ENCODE measurements at places on chromosomes 5 and 9. TPM values are rescaled to one million over a fixed set of nuclear protein-coding genes. Genes with fewer than 3 reads are reported as not detected.

- H3K4me1 ChIP-seq: no peaks in the 10 kb centered on the region
- no peak overlapping the region for H3K4me3 ChIP-seq
- no peak overlapping the region for H3K27ac ChIP-seq
- DNase-seq: no peak
- no peaks in the 10 kb centered on the region for H3K36me3 ChIP-seq
Observed at GRCh38 chr5:123659011-123659410, 147.0 kb downstream of the CSNK1G3 start.

YTHDC2 gene
- 6.2 TPM for polyA plus RNA-seq

- DNase-seq: no peak
- no peak overlapping the region for H3K4me3 ChIP-seq
- no peaks in the 10 kb centered on the region for H3K36me3 ChIP-seq
- no peak overlapping the region for H3K27ac ChIP-seq
Observed at GRCh38 chr5:66529704-66530103, 66.5 kb upstream of the MAST4 start.

DNA sequence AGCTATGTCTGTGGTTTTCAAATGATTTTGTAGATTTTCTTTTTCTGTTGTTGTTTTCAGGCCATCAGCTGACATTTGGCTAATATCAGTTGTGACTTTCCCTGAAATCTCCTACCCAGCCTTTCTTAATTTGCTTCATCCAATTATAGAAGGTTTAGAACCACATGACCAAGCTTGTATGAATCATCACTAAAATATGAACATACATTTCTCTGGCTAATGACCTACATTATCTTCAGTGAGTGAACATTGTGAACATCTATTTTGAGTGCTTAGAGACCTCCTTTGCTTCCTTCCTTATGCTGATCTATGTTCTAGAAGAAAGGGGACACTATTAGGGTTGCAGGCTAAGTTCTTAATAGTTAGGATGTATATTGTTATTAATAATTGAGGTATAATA, 532.5 kb downstream of the RAB3C start:
- no peaks in the 10 kb centered on the region for H3K27me3 ChIP-seq
- no peaks in the 10 kb centered on the region for H3K4me1 ChIP-seq
- no peaks in the 10 kb centered on the region for H3K36me3 ChIP-seq
- no peak overlapping the region for H3K4me3 ChIP-seq

MCCC2 gene
- polyA plus RNA-seq: 57.7 TPM

- no peaks in the 10 kb centered on the region for H3K4me1 ChIP-seq
- peak overlapping the region; percentile 3 for H3K27ac ChIP-seq
Observed at GRCh38 chr5:52791366-52791765, 3.6 kb downstream of the ITGA1 start.

DNA sequence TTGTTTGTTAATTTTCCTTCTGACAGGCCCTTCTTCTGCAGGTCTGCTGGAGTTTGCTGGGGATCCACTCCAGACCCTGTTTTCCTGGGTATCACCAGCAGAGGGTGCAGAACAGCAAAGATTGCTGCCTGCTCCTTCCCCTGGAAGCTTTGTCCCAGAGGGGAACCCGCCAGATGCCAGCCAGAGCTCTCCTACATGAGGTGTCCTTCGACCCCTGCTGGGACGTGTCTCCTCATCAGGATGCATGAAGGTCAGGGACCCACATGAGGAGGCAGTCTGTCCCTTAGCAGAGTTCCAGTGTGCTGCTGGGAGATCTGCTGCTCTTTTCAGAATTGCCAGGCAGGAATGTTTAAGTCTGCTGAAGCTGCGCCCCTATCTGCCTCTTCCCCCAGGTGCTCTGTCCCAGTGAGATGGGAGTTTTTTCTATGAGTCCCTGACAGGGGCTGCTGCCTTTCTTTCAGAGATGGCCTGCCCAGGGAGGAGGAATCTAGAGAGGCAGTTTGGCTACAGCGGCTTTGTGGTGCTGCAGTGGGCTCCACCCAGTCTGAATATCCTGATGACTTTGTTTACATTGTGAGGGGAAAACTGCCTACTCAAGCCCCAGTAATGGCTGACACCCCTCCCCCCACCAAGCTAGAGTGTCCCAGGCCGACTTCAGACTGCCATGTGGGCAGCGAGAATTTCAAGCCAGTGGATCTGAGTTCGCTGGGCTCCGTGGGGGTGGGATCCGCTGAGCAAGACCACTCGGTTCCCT, 772.0 kb upstream of the FAM174A start:
- no peaks in the 10 kb centered on the region for H3K27me3 ChIP-seq
- H3K4me1 ChIP-seq: no peaks in the 10 kb centered on the region
- no peak for DNase-seq
- H3K4me3 ChIP-seq: no peak overlapping the region

DRD1 gene
- polyA plus RNA-seq: 0.28 TPM

DNA sequence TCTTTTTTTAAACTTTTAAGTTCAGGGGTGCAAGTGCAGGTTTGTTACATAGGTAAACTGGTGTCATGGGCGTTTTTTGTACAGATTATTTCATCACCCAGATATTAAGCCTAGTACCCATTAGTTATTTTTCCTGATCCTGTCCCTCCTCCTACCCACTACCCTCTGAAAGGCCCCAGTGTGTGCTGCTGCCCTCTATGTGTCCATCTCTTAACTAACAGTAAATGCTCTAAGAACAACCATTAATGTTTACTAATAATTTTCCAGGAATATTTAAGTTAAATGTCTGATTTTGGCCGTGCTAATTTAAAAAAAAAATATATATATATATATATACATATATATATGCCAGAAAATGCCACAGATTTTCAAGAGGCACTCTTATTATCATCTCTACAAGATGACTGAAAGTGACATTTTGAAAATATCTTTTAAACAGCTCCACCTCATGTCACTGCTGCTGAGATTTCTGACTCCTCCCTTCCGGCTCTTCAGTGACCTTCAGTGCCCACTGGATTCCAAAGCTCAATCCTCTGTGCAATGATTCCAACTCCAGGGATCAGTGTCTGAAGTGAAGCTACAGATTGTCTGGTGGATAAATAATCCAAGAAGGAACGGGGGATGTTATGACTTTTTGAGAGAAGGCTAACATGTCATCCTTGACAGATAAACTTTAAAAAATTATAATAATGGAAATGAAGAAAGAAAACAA, 46.7 kb upstream of the HNRNPA0 start:
- no peak for DNase-seq
- no peaks in the 10 kb centered on the region for H3K36me3 ChIP-seq
- H3K4me1 ChIP-seq: no peaks in the 10 kb centered on the region
- no peak overlapping the region for H3K27ac ChIP-seq
- H3K27me3 ChIP-seq: no peaks in the 10 kb centered on the region
- H3K4me3 ChIP-seq: peak overlapping the region; percentile 18

- no peak for DNase-seq
- H3K4me3 ChIP-seq: no peak overlapping the region
- H3K36me3 ChIP-seq: peaks cover 3% of the 10 kb centered on the region
- no peaks in the 10 kb centered on the region for H3K4me1 ChIP-seq
Observed at GRCh38 chr5:62623271-62623670, 44.7 kb downstream of the LRRC70 start.

C9orf50 gene
- 2.8 TPM for polyA plus RNA-seq

DNA sequence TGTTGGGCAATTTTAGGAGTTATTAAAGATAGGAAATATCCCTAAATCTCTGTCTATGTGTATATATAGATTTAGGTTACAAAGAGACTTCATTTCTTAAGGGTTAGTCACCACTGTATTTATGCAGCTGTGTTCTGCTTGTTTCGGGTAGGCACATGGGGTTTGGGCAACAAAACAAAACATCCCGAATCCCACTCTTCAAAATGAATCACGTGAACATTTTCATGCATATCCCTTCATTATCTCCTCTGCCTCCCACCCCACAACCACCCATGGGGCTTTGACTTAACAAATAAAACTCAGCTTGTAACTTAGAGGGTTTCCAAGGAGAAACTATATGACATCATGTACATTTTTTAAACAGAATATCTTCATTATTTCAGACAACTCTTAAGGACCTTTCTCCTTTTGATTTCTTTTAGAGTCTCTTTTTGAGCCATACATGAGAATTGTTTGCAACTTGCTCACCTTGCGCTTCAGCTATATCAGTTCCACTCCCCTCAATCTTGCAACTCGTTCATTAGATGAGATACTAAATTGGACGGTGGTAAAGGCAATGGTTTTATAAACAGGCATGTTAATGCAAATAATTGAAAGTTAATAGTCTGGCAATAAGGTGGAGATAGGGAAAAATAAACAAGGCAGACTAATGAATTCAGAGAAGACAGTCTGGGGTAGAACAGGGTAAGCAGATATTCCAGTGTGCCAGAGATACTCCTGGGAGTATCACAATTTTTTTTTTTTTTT, 136.7 kb downstream of the CD180 start:
- no peak overlapping the region for H3K4me3 ChIP-seq
- no peaks in the 10 kb centered on the region for H3K27me3 ChIP-seq
- H3K36me3 ChIP-seq: peaks cover 2% of the 10 kb centered on the region
- DNase-seq: no peak
- H3K27ac ChIP-seq: no peak overlapping the region

GRCh38 chr5:93454896-93455295, 126.1 kb downstream of the NR2F1-AS1 start:
- no peak overlapping the region for H3K4me3 ChIP-seq
- H3K36me3 ChIP-seq: no peaks in the 10 kb centered on the region
- H3K27ac ChIP-seq: no peak overlapping the region
- H3K4me1 ChIP-seq: no peaks in the 10 kb centered on the region
- no peaks in the 10 kb centered on the region for H3K27me3 ChIP-seq

DNA sequence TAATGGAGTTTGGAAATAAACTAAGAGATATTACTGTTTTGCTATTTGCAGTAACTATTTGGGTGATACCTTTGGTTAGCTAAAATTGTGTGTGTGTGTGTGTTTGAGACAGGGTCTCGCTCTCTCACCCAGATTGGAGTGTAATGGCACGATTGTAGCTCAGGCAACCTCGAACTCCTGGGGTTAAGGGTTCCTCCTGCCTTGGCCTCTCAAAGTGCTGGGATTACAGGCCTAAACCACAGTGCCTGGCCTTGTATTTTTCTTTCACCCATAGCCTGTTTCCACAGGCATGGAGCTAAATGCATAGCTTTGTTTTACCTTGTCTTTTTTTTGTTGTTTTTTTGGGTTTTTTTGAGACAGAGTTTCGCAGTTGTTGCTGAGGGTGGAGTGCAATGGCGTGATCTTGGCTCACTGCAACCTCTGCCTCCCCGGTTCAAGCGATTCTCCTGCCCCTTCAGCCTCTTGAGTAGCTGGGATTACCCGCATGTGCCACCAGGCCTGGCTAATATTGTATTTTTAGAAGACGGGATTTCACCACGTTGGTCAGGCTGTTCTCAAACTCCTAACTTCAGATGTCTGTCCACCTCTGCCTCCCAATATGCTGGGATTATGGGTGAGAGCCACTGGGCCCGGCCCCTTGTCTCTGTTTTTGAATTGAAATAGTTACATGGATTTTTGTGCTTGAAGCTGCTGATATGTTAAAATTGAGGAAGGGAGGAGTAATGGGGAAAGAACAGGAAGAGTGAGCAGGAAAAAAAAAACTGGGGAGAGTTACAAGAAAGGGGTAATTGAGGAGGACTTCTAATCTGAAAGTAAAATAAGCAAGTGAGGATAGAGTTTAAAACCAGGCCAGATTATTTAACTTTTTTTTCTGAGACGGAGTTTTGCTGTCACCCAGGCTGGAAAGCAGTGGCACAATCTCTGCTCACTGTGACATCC, 5.7 kb downstream of the GPBP1 start:
- no peak for DNase-seq
- peak overlapping the region; percentile 6 for H3K27ac ChIP-seq
- H3K4me3 ChIP-seq: peak overlapping the region; percentile 26
- H3K36me3 ChIP-seq: peaks cover 2% of the 10 kb centered on the region
- H3K27me3 ChIP-seq: no peaks in the 10 kb centered on the region

- DNase-seq: peak; percentile 55
- H3K4me3 ChIP-seq: peak overlapping the region; percentile 86
- H3K27me3 ChIP-seq: no peaks in the 10 kb centered on the region
- H3K36me3 ChIP-seq: no peaks in the 10 kb centered on the region
- H3K27ac ChIP-seq: peak overlapping the region; percentile 97
- peaks cover 3% of the 10 kb centered on the region for H3K4me1 ChIP-seq
Observed at GRCh38 chr9:19231126-19231903, 822 bp downstream of the DENND4C start.

DNA sequence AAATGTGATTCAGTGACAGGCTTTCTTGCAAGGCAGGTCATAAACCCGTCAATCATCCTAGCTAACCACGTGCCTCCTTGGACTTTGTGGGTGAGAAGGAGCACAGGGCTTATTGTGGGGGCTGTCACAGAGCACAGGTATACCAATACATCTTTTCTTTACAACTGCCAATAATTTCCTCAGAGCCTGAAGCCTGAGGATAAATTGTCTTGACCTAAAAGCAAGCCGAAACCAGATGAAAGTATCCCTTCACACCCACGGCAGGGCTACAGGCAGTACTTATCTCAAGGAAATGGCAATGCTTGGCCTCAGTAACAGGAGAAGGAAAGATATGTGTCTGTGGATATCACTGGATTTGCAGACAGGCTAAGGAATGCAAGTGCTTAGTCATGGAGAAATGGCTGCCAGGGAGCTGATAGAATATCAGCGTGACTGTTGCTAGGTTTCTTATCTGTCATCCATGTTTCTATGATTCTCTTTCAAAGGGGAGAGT, 90.3 kb upstream of the ZNF366 start:
- H3K27me3 ChIP-seq: no peaks in the 10 kb centered on the region
- peaks cover 3% of the 10 kb centered on the region for H3K4me1 ChIP-seq
- no peak for DNase-seq
- H3K36me3 ChIP-seq: no peaks in the 10 kb centered on the region
- H3K4me3 ChIP-seq: no peak overlapping the region

GRCh38 chr9:75170898-75171360, 82.6 kb downstream of the OSTF1 start:
- H3K4me3 ChIP-seq: no peak overlapping the region
- no peaks in the 10 kb centered on the region for H3K36me3 ChIP-seq
- no peak overlapping the region for H3K27ac ChIP-seq
- no peaks in the 10 kb centered on the region for H3K4me1 ChIP-seq
- H3K27me3 ChIP-seq: no peaks in the 10 kb centered on the region
- DNase-seq: no peak

GRCh38 chr9:93154293-93154903, 20.3 kb upstream of the NINJ1 start:
- H3K27ac ChIP-seq: no peak overlapping the region
- no peaks in the 10 kb centered on the region for H3K4me1 ChIP-seq
- peak; percentile 74 for DNase-seq
- no peak overlapping the region for H3K4me3 ChIP-seq
- no peaks in the 10 kb centered on the region for H3K27me3 ChIP-seq

DNA sequence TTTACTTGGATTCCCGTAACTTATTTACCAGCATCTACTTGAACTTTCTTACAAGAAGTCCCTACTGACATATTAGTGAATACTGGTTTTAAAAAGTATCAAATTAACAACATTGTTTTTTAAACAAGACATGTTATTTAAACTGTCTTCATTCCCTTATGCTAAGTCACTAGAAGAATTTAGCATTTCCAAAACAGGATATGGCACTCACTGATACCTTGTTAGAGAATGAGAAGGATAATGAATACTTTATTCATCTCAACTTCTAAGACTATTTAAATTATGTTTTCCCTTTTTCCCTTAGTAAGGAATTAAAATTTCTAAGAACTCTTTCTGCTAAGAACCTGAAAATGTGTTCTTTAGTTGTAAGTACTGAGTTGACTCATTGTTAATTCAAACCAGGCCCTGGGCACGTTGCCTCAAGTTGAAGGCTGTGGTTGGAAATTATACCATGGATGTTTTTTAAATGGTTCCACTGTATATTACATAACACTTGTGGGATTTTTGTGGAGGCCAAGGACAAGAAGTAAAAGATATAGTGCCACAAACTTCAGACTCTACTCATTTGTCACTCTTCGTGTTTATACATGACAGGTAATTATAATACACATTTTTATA, 219.0 kb upstream of the EDIL3 start:
- H3K4me3 ChIP-seq: no peak overlapping the region
- no peak overlapping the region for H3K27ac ChIP-seq
- no peaks in the 10 kb centered on the region for H3K27me3 ChIP-seq
- DNase-seq: no peak

- H3K4me1 ChIP-seq: no peaks in the 10 kb centered on the region
- no peaks in the 10 kb centered on the region for H3K27me3 ChIP-seq
- no peak overlapping the region for H3K27ac ChIP-seq
Observed at GRCh38 chr9:34500623-34501267, 22.0 kb downstream of the ENHO start.

Measured in kidney (tissue), 22 donors.